ENCODE measurements at places on chromosomes 12 and 14.

DNA sequence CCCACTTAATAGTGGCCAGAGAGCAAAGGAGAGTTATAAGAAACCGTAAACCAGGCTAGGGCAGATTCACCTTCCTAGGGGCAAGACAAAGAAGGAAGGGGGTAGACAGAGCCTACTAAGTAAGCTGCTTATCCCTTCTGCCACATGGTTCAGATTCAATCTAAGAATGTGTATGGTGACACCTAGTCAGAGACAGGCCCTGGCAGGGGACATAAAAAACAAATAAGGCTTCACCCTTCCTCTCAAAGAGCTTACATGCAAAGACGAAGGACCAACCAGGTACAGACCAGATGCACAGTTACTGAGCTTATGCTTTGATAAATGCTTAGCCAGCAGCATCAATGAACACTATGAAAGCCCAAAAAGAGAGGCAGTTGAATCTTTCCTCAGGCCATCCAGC is 4.4 kb downstream of the CYP27B1 start:
- DNase-seq: no peak

DNA sequence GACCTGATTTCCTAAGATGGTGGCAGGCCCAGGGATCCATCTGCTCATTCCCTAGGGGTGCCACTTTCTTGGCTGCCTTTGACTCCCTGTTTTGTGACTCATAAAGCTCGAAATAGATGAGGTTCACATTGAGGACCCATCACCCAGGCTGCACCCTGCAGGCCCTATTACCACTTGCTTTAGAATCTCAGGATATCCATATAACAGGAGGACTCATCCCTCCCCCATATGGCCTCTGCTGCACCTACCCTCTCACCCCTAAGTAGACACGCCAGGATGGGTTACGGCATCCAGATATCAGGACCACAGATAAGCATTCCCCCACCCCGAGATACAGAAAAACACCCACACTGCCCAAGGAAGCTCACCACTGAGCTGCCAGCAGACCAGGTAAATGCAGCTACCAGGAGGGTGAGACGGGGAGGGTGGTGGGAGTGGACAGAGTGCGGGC is 155.7 kb downstream of the DPF3 start:
- DNase-seq: no peak

GRCh38 chr14:32650665-32651064 is 288.0 kb upstream of the NPAS3 start:
- DNase-seq: no peak

DNA sequence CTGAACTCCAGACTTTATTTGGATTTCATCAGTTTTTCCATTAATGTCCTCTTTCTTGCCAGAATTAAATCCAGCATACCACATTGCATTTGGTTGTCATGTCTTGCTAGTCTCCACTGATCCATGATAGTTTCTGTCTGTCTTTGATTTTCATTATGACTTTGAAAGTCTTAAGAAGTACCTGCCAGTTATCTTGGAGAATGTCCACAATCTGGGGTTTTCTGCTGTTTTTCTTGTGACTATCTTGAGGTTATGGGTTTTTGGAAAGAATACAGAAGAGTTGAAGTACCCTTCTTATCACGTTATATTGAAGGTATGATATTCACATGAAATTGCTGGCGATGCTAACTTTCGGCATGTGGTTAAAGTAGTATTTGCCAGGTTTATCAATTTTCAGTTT is 282.3 kb upstream of the PRICKLE1 start:
- no peak for DNase-seq

DNA sequence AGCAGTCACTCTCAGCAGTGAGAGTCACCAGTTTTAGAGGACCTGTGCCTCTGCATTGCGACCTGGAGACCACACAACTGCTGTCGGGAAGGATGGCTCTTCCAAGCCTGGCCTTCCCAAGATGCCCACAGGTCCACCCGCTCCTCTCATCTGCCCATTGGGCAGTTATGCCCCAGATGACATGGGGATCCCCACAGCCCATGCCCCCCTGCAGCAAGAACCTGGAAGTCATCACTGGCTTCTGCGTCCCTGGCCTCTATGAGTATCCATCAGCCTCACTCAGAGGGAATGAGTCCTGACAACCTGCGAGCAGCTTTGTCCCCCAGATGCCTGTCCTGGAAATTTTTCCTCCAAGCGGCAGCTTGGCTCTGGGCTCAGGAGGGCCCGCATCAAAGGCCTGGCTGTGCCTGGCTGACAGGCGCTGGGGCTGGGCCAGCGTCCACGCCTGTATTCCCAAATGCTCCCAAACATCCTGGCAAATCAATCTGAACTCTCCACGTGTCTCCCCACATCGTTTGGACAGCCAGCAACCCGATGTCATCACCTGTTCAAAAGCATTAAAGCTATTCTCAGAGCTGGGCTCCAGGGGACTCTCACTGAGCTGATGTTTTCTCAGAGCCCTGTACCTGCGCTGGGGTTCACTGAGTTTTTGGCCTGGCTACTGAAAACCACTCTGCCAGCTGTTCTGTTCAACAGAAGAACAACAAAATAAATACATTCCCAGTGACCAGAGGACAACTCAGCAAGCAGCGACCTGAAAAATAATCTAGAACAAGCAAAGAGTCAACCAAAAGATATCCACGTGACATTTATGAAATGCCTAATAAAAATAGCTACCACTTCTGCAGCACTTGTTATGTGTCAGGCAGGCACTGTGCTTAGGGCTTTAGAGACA is 57.8 kb downstream of the CLMN start:
- no peak for DNase-seq

GRCh38 chr14:35339761-35340406 is 47.7 kb downstream of the PSMA6 start:
- peak; percentile 26 for DNase-seq

DNA sequence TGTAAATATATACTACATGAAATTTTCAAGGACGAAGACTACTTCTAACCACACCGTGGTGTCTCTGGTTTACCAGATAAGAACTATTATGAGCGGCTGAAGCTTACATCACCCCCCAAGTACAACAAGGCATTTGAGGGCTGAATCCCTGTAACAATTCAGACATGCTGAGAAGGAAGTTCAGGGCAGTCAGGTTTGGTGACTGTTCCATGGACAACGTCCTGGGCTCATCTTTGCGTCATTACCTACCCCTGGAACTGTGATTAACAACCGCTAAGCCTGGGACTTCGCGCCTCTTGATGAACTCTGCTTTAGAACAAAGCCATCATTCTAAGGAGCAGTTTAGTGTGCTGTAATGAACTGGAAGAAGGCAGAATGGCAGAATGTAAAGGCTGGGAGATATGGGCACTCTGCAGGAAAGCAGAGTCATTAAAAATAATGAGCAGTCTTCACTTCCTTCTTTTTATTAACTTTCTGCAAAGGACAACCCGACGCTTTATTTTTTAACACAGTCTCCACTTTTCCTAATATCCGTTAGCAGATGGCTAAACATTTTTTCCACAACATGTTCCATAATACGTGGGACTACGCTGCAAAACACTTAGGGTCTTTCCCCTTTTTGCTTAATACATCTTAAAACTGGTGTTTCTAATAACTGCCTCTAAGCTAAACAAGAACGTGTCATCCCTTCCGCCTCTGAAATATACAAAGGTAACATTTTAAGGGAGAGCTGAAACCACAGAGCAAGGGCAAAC is 263.2 kb downstream of the ADAMTS20 start:
- DNase-seq: no peak

Measured in small intestine (tissue), 16 donors.